ENCODE measurements at places on chromosomes 5 and 9.
A peak's percentile ranks its signal among the peaks of the same experiment; 100 is the strongest.

DNA sequence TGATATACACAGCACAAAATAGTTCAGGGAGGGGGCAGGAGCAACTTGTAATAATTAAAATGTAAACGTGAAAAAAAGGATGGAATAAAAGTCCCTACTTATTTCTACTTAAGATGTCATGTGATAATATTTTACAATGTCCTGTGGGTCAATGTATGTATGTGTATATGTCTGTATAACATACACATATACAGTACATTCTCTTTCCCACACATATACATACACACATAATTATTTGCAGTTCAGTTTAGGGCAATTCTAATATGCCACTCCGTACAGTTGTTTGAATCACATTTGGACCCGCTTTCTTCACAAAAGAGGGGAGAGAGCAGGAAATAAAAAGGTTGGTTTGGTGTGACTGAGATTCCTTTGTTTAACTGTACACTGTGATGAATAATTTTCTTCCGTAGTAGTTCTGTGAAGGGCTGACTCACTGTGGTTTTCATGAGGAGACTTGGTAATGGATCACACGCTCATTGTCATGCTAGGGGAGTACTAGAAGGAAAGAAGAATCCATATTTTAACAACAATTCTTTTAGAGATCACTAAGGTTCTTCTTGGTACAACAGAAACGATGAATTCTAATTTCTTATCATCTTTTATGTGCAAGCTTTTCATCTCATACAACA lies 26.2 kb upstream of the ACOT12 start:
- no peak for DNase-seq

DNA sequence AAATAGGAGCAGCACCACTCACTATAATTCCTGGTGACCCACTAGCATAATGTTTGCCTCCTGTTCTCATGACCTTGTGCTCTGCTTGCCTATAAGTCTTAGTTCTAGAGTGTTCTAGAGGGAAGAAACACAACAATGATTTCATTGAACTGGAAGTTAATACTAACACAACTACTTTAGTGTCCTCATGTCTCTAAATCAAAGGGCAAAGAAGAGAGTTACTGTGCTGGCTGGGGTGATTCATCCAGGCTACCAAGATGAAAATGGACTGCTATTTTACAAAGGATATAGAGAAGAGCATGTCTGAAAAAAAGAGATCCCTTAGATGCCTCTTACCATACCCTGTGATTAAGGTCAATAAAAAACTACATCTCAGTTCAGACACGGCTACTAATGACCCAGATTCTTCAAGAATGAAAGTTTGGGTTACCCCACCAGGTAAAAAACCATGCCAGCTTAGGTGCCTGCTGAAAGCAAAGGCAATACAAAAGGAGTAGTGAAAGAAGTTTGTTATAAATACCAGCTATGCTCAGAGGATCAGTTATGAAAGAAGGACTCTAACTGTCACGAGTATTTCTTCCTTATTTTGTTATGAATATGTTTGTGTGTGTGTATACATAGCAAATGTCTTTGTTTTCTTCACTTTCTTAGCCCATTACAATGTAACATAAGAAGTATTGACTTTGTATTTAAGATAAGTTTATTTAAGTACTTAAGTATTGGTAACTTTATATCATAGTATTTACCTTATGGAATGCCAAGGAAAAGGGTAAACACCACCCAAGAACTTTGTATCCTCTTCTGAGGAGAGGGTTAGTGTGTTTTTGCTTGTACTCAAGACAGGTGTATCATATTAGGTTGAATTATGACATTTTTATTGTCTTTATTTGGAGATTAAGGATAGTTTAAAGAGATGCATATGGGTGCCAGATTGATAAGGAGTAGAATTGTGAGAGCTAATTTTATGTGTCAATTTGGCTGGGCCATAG lies 314.1 kb upstream of the PTGER4 start:
- DNase-seq, result no peak

- DNase-seq, result no peak
These were observed 37.4 kb downstream of the PLPPR1 start for GRCh38 chr9:101065930-101066329.

DNA sequence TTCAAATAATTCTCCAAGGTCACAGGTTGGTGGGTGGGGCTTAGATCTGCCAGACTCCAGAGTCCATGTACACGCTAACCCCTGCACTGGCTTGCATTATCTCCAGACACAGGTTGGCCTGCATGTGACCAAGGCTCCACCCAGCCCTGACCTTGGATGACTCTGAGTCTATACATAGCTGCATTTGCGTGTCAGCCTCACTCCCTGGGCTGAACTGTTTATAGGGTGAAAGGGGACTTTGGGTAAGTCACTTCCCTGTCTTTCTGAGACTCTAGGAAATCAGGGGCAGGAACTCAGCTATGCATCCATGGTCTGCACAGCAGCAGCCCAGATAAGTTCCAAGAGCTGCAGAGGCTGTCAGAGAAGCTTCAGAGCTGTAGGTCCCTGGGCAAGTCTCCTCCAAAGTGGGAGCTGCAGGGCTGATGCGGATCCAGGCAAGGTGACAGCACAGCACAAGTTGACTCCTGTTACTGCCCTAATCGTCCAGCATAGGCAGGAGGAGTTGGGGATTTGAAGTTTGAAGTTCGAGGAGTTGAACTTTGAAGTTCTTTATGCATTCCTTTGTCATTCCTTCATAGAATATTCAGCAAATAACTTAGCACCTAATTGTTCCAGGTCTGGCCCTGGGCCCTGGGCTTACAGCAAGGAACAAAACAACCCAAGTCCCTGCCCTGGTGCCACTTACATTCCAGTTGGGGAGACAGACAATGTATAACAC lies 53.4 kb downstream of the SLC22A5 start:
- peak; percentile 99 for DNase-seq

GRCh38 chr5:139654871-139655491 lies 6.8 kb downstream of the CXXC5 start:
- no peak for DNase-seq

DNA sequence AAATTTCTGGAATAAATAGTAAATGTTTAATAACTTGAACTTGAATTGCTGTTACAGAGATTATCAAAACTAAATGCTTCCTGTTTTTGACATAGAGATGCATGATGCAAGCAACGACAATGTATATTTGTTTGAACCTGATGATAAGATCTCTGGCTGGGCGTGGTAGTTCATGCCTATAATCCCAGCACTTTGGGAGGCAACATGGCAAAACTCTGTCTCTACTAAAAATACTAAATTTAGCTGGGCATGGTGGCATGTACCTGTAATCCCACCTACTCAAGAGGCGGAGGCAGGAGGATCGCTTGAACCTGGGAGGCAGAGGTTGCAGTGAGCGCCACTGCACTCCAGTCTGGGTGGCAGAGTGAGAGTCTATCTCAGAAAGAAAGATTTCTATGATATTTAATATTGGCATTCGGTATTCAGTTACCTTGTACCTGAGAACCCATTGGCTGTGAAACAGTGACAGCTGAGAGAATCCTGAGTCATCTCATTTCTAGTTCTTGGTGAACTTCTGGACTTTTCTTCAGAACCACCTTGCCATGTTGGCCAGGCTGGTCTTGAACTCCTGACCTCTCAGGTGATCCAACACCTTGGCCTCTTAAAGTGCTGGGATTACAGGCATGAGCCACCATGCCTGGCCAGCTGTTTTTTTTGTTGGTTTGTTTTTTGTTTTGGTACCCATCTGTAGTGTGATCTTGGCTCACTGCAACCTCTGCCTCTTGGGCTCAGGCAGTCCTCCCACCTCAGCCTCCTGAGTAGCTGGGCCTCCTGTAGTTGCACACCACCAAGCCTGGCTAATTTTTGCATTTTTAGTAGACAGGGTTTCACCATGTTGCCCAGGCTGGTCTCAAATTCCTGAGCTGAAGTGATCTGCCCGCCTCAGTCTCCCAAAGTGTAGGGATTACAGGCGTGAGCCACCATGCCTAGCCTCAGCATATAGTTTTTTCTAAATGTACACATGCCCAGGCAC lies 10.0 kb upstream of the FGF18 start:
- peak; percentile 37 for DNase-seq

GRCh38 chr5:142782976-142783530 lies 12.9 kb downstream of the ARHGAP26 start:
- DNase-seq, result no peak

DNA sequence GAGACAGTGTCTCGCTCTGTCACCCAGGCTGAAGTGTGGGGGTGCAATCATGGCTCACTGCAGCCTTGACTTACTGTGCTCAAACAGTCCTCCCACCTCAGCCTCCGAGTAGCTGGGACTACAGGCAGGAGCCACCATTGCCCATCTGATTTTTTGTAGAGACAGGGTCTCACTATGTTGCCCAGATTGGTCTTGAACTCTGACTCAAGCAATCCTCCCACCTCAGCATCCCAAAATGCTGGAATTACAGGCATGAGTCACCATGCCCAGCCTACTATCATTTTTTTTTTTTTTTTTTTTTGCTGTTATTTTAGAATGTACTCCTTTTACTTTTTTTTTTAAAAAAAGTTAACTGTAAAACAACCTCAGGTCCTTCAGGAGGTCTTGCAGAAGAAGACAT lies 449.0 kb downstream of the CCDC171 start:
- DNase-seq, result no peak

DNA sequence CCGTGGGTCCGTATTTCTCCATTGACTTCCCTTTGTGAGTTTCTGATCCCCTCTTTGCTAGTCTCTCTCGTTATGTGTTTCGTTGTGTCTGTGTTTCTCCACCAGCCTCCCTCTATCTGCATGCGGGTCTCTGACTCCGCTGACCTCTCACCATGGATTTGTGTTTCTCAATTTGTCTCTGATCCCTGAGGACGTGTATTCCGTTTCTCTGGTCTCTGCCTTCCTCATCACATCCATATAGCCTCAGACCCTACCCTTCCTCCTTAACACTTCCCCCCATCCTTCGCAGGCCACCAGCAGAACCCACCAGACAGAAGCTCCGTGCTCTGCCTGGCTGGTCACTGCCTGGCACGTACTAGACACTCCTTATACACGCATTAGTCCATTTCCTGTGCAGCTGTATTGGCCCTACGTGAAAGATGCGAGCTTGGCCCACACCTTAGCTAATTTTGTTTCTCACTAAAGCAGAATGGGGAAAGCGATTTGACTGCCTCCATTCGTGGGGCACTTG lies 631 bp downstream of the B4GALT7 start:
- peak; percentile 37 for DNase-seq

- DNase-seq, result no peak
These were observed 15.3 kb downstream of the TERT start for GRCh38 chr5:1279443-1280151.

- peak; percentile 96 for DNase-seq
These were observed 77.0 kb downstream of the ZCCHC7 start for GRCh38 chr9:37197158-37198038.

GRCh38 chr9:124353811-124354274 lies 61.4 kb downstream of the PSMB7 start:
- DNase-seq, result no peak

DNA sequence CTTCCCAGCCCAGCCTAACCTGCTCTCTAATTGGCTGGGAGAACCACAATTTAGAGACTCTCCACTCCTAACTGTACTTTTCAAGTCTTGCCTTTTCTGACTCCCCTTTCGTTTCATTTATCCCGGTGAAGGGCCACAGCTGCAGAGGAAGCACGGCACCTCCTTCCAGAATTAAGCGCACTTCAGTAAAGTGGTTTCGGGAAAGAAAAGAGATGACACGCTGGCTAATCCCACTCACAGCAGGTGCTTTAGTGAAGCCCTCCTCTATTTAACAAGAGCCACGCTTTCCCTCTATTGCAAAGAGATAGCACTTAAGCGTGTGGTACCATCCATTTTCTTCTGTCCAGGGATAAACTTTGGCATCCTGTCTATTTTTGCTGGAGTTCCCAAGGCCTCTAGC lies 4.8 kb downstream of the DNAH5 start:
- DNase-seq, result no peak

DNA sequence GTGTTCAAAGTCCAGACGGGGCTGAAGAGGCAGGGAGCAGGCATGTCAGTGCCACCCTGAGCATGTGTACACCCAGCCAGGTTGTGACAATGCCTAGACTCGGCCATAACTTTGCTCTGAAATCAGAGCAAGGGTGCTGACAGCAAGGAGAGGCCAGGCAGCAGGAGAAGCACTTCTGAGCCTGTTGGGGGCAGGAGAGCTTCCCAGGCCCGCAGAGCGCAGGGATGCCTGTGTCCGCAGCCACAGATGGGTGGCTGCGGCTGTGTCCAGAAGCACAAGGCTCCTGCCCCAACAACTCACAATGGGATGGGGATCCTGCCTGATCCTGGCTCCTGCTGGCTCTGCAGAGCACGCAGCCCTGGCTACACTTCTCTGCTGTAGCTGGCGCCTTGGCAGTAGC lies 373.9 kb downstream of the CHSY3 start:
- DNase-seq, result no peak

GRCh38 chr9:122248448-122248865 lies 16.2 kb downstream of the RBM18 start:
- DNase-seq, result no peak

DNA sequence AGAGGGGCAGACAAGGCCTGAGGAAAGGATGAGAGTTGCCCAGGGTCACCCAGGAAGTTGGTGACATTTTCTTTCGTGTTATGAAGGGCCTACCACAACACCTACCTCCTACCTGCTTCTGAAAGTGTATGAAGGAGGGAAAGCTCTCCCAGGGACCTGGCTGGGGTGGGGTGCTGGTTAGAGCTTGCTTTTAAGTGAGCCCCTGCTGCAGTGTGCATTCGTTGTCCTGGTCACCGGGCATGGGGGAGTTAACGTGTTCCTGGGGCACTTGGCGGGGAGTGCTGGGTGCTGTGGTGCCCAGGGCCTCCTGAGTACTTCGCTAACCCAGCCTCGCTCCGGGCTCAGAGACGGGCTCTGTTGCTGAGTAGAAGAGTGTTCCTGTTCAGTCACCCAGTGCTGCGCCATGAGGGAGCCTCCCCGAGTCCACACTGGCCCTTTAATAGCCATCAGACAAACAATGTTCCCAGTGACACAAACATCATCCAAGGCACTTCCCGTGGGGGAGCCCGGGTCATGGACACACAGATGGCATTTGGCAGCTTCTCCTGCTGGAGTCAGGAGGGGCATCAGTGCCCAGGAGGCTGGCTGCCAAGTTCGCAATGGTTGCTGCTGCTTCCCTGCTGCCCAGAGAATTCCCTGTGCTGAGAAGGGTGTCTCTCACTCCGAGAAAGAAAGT lies 85.7 kb downstream of the AMBP start:
- no peak for DNase-seq

DNA sequence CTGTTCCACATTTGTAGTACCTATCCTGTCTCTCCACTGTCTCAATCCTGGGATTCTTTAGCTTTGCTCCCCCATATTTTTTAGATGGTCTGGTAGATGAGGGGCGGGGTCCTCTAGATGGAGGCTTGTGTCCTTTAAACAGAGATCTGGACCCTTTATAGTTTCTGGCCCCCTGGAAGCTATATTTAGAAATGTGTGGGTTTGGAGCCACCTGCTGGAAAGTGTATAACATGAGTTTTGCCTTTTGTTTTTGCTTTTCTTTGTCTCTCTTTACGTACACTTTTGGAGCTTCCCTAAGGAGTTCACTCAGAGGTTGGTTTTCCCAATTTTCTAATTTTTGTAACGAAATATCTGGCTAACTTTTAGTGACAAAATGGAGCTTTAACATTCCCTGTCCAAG lies 110.7 kb downstream of the CFAP95 start:
- no peak for DNase-seq

DNA sequence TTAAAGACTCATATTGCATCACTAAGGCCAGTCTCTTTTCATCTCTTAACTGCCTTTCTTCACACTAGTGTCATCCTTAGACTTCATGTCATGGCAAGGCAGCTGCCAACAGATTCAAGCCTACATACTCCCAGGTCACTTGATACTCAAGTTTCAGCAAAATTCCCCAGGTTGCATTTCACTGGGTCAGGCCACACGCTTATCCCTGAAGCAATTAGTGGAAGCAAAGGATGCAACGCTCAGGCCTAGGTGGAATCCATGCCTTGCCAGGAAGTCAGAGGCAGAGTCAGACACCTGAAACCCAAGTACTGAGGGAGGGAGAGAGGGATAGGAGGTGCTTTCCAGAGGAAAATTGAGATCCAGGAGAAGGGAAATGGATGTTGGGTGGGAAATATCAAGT lies 28.9 kb downstream of the YIPF5 start:
- DNase-seq, result no peak
